ENCODE measurements at places on chromosomes 11 and 22. TPM values are rescaled to one million over a fixed set of nuclear protein-coding genes. Genes with fewer than 3 reads are reported as not detected.

- no peak for DNase-seq
Observed at GRCh38 chr11:96112192-96113128, 188.6 kb upstream of the MTMR2 start.

GRCh38 chr11:37107415-37107814, 509.4 kb upstream of the RAG2 start:
- no peak for DNase-seq

DNA sequence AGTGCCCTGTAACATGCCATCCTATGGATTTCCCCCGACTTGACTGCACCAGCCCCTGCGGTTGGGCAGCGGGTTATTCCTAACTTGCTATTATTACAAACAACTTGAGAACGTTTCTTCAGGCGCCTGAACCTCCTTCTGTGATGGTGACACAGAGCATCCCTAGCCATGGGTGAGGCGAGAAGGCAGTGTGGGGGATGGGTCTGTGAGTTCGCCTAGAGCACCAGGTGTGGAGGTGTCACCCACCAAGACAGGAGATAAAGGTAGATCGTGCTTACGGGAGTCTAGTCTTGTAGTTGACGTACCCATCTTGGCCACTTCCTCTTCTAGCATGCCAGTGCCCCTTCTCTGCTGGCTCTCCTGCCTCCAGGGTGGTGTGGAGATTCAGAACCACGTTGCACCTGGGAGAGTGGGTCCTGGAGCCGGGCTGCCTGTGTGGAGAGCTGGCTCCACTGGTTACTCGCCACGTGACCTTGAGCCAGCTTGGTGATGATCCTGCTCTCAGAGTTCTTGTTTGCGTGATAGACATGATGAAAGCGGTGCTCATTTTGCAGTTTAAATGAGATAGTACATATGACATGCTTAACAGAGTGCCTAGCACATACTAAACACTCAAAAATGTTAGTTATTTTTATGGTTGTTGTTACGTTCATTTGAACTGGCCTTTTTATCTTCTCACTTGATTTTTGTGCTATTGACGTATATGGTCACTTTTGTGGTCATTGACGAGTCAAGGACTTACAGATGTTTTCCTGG, 37.8 kb downstream of the TBC1D22A start:
- DNase-seq = no peak

DNA sequence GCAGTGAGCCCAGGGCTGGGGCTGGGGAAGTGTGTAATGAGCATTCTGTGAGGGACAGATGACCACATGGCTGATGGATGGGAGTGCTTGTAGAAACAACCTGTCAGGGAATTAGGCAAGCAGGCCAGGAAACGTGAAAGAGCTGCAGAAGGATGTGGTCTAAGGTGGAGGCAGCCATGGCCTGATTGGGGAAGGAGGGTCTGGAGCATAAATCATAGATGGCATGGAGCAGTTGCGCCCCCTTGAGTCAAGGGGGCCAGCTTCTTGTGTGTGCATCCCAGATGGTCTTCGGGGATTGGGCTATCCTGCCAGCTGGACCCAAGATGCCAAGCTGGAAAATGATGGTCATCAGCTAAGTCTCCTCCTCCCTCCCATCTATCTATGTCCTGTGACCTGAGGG, 119.4 kb upstream of the CLPB start:
- DNase-seq = no peak

GRCh38 chr11:110870816-110871522, 158.7 kb upstream of the ARHGAP20 start:
- no peak for DNase-seq

GRCh38 chr22:36088292-36088691, 59.7 kb upstream of the RBFOX2 start:
- DNase-seq = no peak

DNA sequence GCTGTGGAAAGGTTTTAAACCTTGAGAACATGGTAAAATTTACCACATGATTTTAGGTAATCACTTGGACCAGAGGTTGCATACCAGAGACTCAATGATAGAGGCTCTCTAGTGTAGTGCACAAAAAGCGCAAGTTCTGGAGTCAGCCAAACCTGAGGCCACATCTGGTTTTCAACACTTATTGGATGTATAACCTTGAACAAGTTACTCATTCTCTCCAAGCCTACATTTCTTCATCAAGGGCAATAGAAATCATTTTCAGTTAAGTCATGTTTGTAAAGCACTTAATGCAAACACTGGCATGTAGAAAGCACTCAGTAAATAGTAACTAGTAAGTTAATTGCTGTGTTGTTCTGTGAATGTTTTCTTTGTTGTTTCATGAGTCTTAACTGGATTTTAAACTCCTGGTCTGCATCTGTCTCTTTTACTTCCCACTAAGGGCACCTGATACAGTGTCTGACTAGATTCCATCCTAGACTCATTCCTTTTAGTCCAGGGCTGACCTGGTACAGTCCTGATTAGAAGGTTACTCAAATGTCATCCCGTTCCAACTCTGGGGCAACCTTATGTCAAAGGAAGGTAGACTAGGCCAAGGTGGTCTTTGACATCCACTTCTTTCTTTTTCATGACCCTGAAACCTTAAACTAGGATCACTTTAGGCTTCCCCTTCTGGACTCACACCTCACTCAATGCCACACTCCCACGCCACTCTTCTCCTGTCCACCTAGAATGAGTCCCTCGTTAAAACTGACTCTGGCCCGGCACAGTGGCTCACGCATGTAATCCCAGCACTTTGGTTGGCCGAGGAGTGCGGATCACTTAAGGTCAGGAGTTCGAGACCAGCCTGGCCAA, 34.5 kb upstream of the EED start:
- no peak for DNase-seq

Gene CLP1
- 5.7 TPM for total RNA-seq

Gene SIDT2
- total RNA-seq = 27.3 TPM

Gene SGSM1
- 0.78 TPM for total RNA-seq
